Stomach (tissue), 19 donors: ENCODE measurements at places on chromosomes 2 and 18. TPM values are rescaled to one million over a fixed set of nuclear protein-coding genes. Genes with fewer than 3 reads are reported as not detected.

DNA sequence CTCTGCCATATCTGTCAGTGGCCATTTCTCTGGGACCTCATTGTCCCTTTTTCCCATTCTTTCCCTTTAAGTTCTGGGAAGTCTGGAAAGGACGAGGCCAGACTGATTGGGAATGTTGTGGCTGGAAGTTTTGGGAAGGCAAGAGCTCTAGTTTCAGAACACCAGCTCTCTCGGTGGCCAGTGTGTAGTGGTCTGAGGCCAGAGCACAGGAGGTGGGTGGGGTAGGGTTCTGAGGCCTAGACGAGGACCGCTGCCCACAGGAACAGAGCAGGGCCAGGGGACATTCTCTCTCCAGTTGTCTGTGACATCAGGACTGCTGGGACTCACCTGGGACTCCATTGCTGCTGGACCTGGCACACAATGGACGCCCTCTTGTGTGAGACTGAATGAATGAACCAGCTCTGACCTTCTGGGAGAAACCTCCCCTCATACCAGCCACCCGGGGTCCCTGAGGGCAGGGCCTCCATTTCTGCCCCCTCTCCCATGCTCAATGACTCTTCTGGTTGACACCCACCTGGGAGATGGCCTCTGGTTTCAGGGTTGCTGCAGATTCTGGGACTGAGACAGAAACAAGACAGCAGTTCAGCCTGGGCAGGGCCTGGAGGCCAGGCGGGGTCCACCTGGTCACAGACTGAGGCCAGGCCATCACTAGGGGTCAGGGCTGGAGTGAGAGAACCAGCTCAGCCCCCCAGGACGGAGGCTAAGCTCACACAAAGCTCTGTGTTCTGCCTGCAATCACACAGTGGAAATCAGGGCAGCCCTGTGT lies 8.4 kb upstream of the NPPC start:
- no peak for DNase-seq

- DNase-seq = peak; percentile 21
Measured at GRCh38 chr2:15169326-15170069, 391.6 kb downstream of the NBAS start.

DNA sequence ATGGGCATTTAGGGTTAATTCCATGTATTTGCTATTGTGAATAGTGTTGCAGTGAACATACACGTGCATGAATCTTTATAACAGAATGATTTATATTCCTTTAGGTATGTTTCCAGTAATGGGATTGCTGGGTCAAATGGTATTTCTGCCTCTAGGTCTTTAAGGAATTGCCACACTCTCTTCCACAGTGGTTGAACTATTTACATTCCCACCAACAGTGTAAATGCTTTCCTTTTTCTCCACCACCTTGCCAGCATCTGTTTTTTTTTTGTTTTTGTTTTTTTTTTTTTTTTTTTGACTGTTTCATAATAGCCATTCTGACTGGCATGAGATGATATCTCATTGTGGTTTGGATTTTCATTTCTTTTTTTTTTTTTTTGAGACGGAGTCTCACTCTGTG lies 62.4 kb downstream of the GTF3C3 start:
- DNase-seq = no peak

DNA sequence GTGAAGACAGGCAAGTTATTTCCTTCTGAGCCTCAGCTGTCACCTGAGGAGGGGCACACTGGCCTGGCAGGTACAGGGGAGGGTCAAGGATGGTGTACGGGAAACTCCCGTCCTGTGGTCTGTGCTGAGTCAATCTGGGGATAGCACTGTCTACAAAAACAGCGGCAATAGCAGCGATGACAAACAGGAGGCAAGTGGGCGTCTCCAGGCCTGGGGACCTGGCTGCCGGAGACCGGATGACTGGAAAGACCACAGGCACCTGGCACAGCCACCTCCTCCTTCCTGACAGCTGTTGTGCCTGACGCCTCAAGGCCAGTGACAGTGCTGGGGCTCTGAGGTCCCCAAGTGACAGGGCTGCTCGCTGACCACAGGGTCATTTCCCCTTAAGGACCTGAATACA lies 202.1 kb upstream of the HS6ST1 start:
- DNase-seq = peak; percentile 32

GRCh38 chr2:175490360-175490791 lies 308.9 kb upstream of the ATP5MC3 start:
- peak; percentile 29 for DNase-seq

DNA sequence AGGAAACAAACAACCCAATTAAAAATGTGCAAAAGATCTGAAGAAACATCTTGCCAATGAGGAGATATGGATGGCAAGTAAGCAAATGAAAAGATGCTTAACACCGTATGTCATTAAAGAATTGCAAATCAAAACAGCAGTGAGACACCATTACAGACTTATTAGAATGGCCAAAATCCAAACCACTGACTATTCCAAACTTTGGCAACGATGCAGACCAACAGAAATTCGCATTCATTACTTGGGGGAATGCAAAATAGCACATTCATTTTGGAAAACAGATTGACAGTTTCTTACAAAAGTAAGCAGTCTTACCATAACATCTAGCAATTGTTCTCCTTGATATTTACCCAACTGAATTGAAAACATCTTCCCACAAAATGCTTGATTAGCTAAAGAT lies 1118.7 kb downstream of the SUCLG1 start:
- DNase-seq = no peak

CNDP1 gene
- total RNA-seq = not detected

ADGRF3 gene
- total RNA-seq = not detected

MYO5B gene
- 18.7 TPM for total RNA-seq
